ENCODE measurements at places on chromosomes 5 and 9.

GRCh38 chr5:41636605-41637004 lies 126.2 kb upstream of the PLCXD3 start:
- DNase-seq = no peak

DNA sequence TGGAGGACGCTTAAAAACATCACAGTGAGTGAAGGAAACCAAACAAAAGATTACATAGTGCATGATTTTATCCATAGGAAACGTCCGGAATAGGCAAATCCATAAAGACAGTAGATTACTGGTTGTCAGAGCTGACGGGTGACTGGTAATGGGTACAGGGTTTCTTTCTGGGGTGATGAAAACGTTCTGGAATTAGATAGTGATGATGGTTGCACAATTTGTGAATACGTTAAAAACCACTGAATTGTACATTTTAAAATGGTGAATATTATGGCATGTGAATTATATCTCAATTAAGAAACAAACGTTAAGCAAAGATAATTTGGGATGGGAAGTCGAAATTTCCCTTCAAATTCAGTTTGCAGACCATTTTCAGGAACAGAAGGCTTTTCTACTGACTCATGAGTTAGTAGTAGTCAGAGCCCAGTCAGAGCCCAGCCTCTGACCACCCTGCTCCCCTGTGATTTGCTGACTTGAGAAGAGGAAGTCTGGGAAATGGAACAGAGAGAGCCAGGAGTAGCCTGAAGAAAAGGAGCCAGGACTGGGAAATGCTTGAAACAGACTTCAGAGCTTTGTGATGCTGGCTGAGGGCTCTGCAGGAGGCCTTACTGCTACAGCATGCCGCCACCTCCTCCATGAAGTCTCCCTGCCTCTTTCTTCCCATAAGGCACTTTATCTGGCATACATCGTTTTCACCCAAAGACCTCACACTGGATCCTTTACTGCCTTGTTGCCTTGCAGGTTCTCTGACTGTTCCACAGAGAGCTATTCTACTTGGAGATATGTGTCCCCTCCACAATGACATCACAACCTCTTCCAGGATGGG lies 46.4 kb upstream of the CTNNA1 start:
- peak; percentile 15 for DNase-seq

GRCh38 chr5:22780756-22781155 lies 72.4 kb downstream of the CDH12 start:
- no peak for DNase-seq

DNA sequence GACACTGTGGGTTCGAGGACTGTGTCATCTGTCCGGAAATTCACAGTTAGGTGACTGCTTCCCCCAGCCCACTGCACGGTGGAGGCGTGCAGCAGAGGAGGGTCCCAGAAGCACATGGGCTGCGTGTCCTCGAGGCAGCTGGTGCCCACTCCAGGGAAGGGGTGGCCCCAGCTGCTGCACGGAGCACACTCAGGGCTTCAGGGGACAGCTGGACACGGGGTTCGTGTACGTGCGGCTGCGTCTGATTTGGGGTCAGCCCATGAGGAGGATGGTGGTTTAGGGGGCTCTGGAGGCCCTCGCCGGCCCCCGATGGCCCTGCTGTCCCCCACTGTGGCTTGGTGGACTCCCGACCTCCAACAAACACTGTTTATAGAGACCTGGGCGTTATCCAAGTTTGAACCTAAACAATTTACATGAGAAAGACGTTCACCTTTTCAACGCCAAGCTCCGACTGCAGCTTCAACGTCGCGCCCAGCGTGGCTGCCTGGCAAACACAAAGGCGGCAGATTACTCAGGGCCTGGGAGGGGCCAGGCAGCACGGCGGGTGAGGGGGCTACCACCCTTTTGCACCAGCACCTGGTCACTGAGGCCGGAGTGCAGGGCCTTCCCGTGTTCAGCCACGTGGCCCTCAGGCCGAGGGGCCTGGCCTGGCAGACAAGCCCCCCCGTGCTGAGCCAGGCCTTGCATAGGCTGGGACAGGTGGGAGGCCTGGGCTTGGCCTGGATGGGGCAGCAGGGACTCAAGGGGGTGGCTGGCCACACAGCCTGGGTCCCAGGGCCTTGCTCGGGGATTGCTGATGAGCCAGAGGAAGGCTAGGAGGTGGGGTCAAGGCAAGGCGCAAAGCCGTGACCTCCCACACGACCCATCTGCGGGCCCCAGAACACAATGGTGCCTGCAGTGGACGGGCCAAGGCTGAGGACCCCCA lies 55.2 kb downstream of the EXD3 start:
- DNase-seq = no peak

GRCh38 chr5:112534611-112535255 lies 115.7 kb upstream of the EPB41L4A start:
- no peak for DNase-seq

- DNase-seq = peak; percentile 28
These were observed 23.4 kb downstream of the MEGF10 start for GRCh38 chr5:127313847-127314473.

- DNase-seq = no peak
These were observed 9.9 kb downstream of the PRUNE2 start for GRCh38 chr9:76896035-76896434.

DNA sequence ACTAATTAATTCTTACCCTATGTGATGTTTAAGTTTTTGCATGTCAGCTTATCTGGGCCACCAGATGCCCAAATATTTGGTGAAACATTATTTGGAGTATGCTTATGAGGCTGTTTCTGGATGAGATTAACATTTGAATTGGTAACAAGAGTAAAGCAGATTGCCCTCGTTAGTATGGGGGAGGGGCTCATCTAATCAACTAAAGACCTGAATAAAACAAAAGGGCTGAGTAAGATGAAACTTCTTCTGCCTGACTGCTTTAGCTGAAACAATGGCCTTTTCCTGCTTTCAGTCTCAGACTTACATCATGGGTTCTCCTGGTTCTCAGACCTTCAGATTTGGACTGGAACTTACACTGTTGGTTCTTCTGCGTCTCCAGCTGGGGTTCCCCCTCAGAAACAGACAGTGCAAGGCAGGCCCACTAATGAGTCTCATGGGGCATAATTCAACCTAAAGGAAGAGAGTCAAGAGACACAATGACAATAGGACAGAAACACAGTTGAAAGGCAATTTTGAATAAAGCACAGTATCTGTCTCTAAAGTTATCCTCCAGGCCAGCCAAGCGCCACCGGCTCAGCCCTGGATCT lies 288.4 kb downstream of the CAAP1 start:
- no peak for DNase-seq

DNA sequence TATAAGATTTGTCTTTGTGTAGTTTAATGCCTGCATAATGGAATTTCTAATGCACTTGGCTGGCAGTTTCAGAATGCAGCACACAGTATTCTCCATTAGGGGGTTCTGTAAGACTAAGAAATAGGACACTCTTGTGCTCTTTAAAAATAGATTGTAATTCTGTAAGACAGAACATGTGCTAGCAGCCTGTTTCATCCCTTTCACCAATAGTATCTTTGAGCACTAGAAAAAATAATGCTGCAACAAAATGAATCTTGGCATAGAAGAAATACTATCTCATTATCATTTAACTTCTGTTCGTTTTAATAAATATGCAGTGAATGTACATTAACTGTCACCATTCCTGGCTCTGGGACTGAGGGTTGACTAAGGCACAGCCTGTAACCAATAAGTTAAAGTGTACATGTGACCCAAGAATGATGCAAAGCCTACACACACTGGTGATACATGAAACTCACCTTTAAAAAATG lies 23.8 kb upstream of the ZNF622 start:
- DNase-seq = peak; percentile 64

Data from hematopoietic multipotent progenitor cell (in vitro differentiated cells).